ENCODE measurements at places on chromosomes 16 and 17.

DNA sequence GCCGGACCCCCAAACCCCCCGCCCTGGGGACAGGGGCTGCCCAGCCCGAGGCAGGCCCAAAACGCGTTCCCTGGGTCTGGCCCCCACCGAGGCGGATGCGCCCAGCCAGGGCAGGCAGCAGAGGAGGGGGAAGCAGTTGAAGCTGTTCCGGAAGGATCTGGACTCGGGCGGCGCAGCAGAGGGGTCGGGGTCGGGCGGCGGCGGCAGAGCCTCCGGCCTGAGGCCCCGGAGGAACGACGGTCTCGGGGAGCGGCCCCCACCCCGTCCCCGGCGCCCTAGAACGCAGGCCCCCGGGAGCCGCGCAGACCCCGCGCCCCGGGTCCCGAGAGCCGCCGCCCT, 22.9 kb upstream of the ZFPM1 start:
- no peak for DNase-seq

GRCh38 chr16:11273721-11274324, 394 bp upstream of the PRM3 start:
- DNase-seq, result no peak

DNA sequence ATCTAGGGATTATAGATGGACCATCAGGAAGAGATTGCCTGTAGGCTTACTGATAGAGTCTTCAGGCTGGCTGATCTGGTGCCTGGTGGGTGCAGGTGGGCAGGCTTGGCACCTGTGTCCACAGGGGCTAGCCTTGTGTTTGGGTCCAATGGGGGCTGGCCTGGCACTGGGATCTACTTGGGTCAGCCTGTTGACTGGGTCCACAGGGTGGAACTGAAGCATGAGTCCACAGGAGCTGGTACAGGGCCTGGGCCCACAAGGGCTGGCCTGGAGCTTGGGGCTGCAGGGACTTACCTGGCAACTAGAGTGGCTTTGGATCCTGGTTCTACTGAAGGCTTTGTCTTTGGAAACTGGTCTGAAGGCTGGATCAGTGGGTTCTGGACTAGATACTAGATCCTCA, 1217.7 kb downstream of the CDH11 start:
- no peak for DNase-seq

- no peak for DNase-seq
Measured at GRCh38 chr17:1011760-1012735, 15.1 kb downstream of the TIMM22 start.

DNA sequence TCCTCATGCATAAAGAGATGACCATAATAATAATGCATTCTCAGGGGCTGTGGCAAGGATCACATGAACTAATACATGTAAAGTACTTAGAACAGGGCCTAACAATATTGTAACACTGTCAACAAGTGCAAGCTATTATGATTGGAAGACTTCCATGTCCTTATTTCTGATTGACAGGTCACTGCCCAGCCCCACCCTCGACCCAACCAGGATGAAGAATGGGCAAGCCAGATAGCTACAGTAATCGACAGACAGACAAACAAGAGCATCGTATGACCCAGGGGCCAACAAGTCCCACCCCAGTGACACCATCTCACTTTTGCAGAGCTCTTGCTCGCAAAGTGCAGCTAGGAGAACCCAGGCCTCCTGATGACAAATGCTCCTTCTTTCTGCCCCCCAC, 14.6 kb upstream of the MMP2 start:
- no peak for DNase-seq

- DNase-seq, result no peak
Measured at GRCh38 chr17:33318241-33318640, 25.1 kb upstream of the ASIC2 start.

- DNase-seq, result no peak
Measured at GRCh38 chr16:9436175-9436574, 344.7 kb downstream of the HAPSTR1 start.

- DNase-seq, result peak; percentile 35
Measured at GRCh38 chr16:9092282-9092977, 986 bp downstream of the HAPSTR1 start.

DNA sequence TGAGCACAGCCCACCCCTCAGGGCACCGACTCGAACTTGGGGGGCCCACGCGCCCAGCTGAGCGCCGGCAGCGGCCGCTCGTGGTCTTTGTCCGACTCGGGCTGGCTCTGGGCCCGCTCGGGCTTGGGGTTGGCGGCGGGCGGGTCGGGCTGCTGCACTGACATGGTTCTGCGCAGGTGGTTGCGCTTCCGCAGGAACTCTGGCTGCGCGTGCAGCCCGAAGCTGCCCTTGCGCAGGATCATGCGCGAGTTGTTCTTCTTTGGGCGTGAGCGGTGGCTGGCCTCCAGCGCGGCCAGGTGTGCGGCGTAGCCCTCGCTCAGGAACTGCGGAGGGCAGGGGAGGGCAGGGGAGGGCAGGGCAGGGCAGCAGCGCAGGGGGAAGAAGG, 11.1 kb downstream of the PIMREG start:
- no peak for DNase-seq

GRCh38 chr17:4436381-4436780, 2.6 kb downstream of the SPNS3 start:
- no peak for DNase-seq

DNA sequence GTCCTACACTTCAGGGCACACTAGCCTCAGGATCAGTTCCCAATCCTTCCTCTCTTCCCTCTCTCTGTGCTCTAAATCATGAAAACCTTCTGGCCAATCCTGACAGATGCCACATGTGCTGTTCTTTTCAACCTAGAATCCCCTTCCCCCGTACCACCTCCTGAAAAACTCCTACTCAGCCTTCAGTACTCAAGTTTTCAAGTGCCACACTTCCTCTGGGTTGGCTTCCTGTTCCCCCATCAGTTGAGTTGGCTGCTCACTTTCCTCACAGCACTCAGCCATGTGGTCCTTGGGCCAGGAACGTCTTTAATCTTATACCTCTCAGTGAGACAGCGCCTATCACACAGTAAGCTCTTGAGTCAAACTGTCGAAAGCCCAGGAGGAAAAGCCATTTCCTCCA, 3.3 kb downstream of the ASPHD1 start:
- DNase-seq, result no peak

GRCh38 chr17:19672009-19672750, 23.6 kb downstream of the ALDH3A2 start:
- no peak for DNase-seq

DNA sequence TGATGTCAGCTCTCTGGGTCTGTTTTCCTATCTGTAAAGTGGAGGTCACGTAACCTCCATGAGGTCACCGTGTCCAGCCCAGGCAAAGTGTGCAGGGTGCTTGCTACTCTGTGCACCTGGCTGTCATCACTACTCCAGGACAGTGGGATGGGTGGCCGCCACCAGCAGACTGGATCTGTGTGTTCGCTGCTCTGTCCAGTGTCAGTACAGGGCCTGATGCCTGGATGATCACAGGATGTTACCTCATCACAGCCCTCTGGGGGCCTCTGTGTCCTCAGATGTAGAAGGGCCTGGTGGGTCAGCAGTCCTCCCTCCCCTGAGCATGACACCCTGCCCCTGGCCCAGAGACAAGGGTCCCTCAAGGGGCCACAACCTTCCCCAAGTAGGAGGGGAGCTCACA, 80.0 kb downstream of the KCNJ18 start:
- no peak for DNase-seq

- DNase-seq, result no peak
Measured at GRCh38 chr17:14699574-14700185, 398.8 kb downstream of the HS3ST3B1 start.

DNA sequence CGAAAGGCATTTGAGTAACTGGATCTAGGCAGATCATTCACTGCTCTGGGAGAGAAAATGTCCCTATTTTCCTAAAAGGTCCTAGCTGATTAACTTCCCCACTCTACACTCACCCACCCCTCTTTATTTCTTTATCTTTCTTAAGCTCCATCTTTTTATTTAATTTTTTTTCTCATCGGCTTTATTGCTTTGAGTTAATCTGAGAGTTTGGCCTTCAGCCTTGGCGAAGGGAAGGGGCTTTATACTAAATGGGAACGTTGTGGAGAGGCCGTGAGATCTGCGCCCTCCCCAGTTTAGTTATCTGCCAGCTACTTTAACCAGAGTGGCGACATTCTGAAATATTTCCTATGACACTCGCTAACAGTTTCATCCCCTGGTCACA, 882 bp upstream of the TOX3 start:
- DNase-seq, result no peak

- peak; percentile 39 for DNase-seq
Measured at GRCh38 chr17:40035162-40035559, 19.0 kb downstream of the MED24 start.

GRCh38 chr16:59597269-59597668, 863.2 kb upstream of the GOT2 start:
- DNase-seq, result peak; percentile 54

- peak; percentile 99 for DNase-seq
Measured at GRCh38 chr17:82003411-82004381, 19.0 kb downstream of the CENPX start.

DNA sequence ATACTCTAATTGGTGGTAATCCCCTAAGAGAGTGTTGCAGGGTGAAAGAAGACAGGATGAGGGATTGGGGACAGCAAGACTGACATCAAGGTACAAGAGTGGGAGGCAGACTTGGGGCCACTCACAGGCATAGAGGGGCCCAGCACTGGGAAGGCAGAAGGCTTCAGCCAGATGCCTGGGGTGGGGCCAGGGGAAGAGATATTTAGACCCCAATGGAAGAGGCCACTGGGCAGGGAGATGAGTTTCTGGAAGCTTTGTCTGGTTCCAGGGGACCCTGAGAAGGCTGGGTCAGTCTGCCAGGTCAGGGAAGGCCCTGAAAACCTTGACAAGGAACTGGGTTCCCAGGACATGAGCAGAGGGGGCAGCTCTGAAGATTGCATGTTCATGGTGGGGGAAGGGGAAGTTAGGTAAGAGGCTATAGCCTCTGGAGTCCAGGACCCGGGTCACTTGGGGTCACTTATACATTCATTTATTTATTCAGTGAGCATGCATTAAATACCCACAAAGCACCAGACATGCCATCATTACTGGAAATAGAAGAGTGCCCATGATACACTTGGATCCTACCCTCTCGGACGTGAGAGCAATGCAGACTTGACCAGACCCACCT, 92.9 kb downstream of the TMEM132E start:
- DNase-seq, result no peak

GRCh38 chr16:28188085-28188916, 23.5 kb downstream of the XPO6 start:
- DNase-seq, result no peak

- DNase-seq, result no peak
Measured at GRCh38 chr17:49848739-49849138, 870 bp upstream of the TAC4 start.

DNA sequence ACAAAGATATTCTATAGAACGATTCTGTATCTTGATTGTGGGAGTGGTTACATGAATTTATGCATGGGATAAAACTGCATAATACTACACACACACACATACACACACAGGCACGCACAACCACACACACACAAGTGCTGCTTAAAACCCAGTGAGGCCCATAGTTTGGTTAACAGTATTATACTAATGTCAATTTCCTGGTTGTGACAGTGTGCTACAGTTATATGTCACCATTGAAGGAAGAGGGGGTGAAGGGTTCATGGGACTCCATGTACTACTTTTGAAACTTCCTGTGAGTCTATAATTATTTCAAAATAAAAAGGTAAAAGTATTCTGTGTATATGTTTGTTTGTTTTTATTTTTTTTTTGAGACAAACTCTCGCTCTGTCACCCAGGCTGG, 8.1 kb downstream of the ZC3H7A start:
- no peak for DNase-seq

GRCh38 chr17:68861602-68862001, 93.6 kb downstream of the ABCA8 start:
- DNase-seq, result no peak

GRCh38 chr17:61880589-61881102, 17.3 kb upstream of the BRIP1 start:
- no peak for DNase-seq

- DNase-seq, result peak; percentile 80
Measured at GRCh38 chr17:15233022-15233805, 31.9 kb downstream of the PMP22 start.

DNA sequence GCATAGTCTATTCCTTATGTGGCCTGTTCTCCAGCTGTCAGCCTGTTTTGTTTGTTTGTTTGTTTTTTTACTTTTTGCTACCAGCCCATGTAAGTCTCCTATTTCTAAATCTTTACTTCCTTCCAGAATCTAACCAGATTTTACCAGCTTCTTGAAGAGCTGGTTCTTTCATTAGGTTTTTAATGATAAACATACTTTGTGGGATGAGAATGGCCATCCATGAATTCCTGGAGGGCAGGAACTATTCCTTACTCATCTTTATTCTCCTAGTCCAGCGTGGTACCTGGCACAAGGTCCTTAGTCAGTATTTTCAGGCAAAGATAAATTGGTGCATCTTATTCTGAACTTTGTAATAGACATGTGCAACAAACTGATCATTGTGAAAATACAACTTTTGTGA, 17.3 kb downstream of the RSPRY1 start:
- no peak for DNase-seq

GRCh38 chr17:67974185-67974584, 22.1 kb downstream of the C17orf58 start:
- no peak for DNase-seq

- DNase-seq, result no peak
Measured at GRCh38 chr16:51201604-51202003, 50.5 kb upstream of the SALL1 start.

DNA sequence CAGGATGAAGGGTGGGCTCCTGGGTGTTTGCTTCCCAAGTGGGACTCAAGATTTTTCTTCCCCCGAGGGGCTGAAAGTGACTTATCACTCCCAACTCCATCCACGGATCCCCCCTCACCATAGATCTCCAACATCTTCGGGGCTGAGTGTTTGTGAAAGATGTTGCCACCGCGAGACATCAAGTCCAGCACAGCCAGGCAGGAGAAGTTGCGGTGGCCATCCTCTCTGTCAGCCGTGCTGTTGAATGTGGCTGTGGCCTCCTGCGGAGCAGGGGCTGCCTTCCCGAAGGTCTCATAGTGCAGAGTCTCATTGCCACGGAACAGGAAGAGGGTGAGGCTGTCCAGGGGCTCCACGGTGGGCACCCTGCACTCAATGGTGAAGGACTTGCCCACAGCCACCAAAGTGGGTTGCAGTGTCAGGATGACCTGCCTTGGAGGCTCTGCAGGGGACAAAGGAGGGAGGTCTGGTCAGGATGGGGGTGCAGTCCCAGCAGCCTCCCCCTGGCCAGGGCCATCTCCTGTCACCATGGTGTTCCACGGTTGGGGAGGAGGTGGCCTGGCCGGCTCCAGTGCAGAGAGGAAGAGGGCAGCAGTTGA, 5.5 kb downstream of the PRR29 start:
- DNase-seq, result no peak

DNA sequence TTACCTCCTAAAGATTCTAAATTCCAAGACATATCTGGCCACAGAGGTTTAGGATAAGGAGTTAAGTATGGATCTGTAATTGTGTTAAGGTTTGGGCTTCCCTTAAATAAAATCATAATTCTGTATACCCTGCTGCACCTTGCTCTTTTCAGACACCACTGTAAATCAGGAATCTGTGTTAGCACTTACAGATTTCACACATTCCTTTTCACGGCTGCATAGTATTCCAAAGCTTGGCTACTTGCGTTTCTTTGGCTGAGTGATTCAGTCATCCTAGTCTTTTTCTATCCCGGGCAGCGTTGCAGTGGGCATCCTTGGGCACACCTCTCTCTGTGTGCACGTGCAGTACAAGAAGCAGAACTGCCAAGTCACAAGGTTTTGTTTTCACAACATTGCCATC, 105.8 kb downstream of the SOCS1 start:
- no peak for DNase-seq

GRCh38 chr17:30588798-30589247, 111.6 kb downstream of the GOSR1 start:
- no peak for DNase-seq

GRCh38 chr17:64216000-64216337, 47.1 kb downstream of the TEX2 start:
- DNase-seq, result peak; percentile 70

GRCh38 chr16:56423584-56424403, 1.6 kb downstream of the AMFR start:
- no peak for DNase-seq

Data from EL (cell line).